ENCODE measurements at places on chromosomes 2 and 18.

DNA sequence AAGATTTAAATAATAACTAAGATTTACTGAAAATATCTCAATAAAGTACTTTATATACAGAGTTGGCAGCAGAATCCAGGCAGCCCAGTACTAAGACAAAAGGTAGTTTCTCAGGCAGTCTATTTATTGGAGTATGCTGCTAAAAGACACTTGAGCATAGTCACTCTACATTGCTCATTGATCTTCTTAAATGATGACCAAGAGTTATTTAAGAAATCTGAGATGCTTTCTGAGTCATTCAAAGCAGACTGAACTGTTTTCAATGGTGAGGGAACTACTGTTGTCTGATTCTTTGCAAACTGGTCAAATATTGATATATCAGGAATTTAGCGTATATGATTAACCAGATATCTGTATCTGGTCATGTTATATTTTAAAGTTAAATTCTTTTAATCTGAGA, 133.6 kb downstream of the PHLPP1 start:
- peak; percentile 22 for DNase-seq

GRCh38 chr2:14717131-14717530, 84.6 kb downstream of the LRATD1 start:
- no peak for DNase-seq

GRCh38 chr2:229818230-229818629, 103.6 kb downstream of the TRIP12 start:
- DNase-seq = no peak

DNA sequence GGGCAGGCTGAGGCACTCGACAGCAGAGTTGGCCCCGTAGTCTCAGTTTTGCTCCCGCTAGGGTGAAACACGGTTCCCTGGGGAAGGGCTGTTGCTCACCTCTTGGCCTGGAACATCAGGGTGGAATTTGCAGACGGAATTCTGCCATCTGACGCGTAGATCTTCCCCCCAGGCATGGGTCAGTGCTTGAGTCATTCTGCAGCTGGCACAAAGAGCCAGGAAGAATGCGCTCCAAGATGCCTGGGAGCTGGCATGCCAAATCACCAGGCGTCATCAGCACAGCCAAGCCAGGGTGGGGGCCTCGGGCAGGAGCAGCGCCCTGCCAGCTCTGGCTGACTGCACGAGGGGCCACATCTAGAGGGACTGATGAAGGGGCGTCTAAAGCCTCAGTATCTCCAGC, 42.7 kb downstream of the ODC1 start:
- DNase-seq = peak; percentile 90

GRCh38 chr2:30034052-30034775, 112.6 kb upstream of the YPEL5 start:
- no peak for DNase-seq

DNA sequence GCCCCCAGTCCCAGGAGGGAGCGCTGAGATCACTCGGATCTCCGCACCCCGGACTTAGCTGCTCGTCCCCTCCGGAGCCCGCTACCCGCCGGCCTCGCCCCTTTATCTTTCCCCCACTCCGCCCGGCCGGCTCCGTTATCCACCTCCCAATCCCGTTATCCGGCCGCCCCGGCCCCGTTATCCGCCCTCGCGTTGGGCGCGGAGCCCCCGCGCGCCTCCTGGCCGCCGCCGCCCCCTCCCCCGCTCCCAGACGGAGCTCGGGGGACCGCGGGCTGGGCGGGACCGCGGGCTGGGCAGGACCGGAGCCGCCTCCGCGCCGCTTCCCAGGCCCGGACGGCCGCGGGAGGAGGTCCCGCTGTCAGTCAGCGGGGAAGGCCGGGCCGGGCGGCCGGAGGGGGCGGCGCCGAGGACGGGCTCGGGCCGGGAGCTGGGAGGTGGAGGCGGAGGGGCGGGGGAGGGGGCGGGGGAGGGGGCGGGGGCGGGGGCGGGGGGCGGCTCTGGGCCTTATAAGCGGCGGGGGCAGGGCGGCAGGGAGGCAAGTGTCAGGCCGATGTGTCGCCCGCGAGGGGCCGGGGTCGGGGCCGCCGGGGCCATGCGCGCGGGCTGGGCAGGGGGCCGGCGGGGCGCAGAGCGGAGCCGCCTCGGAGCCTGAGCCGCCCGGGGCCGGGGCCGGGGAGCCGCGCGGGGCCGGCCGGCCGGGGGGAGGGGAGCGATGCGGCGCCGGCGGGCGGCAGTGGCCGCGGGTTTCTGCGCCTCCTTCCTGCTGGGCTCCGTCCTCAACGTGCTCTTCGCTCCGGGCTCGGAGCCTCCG, at the start of gene PKDCC:
TSS of gene PKDCC (plus strand) at position 534 of the 811 bp plus-strand sequence. CDS start at position 713, 179 bp downstream.
- DNase-seq = peak; percentile 85

DNA sequence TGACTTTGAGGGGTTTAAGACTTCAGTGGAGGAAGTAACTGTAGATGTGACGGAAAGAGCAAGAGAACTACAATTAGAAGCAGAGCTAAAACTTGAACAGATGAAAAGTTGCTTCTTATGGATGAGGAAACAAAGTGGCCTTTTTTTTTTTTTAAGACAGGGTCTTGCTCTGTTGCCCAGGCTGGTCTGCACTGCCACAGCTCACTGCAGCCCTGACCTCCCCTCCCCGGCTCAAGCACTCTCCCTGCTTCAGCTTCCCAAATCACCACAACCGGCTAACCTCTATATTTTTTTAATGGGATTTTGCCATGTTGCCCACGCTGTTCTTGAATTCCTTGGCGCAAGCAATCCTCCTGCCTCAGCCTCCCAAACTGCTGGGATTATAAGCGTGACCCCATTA, 3.2 kb downstream of the MAP3K2 start:
- no peak for DNase-seq

DNA sequence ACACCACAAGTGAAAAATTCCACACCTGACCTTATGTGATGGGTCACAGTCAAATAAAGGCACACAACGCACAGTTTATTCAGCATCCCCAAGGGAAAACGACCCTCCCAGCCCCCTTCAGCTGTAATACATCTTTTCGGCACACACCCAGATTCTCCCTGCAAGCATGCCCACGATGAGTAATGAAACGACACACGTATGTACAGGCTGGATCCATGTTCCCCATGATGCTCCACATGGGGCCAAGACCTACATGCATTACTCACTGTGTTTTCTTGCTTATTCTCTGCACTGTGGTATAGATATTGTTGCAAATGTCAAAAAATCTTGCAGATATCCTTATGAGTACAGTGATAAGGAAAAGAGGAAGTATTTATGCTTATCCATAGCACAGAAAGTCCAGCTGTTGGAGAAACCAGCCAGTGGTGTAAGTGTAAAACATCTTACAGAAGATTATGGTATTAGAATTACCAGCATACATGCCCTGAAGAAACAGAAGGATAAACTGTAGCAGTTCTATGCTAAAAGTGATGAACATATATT, 32.5 kb upstream of the SGPP2 start:
- DNase-seq = no peak

All from astrocyte of the spinal cord (primary cell).